CD14-positive monocyte (primary cell): ENCODE measurements at places on chromosomes 5 and 9.

- no peak for DNase-seq
- H3K27me3 ChIP-seq, result no peaks in the 10 kb centered on the region
- H3K27ac ChIP-seq, result no peak overlapping the region
These were observed 54.5 kb downstream of the ZNF366 start for GRCh38 chr5:72452515-72453245.

DNA sequence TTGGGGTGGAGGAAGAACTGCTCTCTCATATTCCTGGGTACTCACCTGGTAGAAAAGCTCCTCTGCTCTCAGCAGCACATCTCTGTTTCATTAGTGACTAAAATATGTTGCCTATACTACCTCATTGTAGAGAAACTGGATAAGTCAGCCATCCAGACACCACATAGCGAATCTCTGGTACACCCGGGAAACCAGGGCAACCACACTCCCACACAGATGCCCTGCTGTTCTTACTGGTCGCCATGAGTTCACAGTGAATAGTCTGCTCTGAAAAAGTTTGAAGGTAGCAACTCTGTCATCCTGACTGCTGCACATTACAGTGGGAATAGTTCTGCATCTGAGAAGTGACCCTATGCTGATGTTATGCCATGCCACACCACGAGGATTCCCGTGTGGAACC is 135.0 kb downstream of the ENTREP1 start:
- H3K4me1 ChIP-seq, result peaks cover 14% of the 10 kb centered on the region
- no peak for DNase-seq
- H3K27me3 ChIP-seq, result no peaks in the 10 kb centered on the region
- H3K27ac ChIP-seq, result no peak overlapping the region
- H3K4me3 ChIP-seq, result no peak overlapping the region
- no peaks in the 10 kb centered on the region for H3K36me3 ChIP-seq

DNA sequence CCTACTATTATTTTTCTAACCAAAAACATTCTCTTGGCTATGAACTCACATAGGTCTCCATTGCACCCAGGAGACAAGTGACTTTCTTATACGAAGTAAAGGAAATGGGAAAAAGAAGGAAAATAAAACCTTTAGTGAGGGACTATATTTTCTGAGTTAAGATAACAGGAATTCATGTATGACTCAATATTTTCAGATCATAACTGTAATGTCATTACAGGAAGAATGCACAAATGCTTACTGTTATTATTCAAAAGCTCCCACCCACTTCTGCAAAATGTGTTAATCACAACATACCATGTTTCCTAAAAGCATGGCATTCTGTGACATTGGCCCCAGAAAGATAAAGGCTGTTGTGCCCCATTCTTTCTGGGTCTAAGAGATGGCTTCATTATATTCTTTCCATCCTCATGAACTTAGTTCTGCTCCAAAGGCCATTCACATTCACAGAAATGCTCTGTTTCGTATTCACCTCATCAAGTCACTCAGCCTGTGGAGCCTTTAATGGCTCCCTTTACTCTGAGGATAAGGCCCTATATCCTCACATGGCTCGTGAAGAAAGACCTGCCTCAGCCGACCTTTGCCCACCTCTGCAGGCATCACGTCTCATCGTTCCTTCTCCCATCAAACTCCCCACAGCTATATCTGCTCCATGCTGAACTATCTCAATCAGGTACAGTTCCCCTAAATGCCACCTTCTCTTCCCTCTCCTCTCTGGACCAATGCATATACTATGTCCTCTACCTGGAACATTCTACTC is 77.0 kb downstream of the ABCA1 start:
- peak; percentile 58 for DNase-seq
- peak overlapping the region; percentile 30 for H3K27ac ChIP-seq
- H3K27me3 ChIP-seq, result no peaks in the 10 kb centered on the region
- H3K4me1 ChIP-seq, result peaks cover 12% of the 10 kb centered on the region
- H3K36me3 ChIP-seq, result peaks cover 16% of the 10 kb centered on the region

- H3K27ac ChIP-seq, result peak overlapping the region; percentile 3
- H3K27me3 ChIP-seq, result no peaks in the 10 kb centered on the region
- no peak overlapping the region for H3K4me3 ChIP-seq
These were observed 71.0 kb upstream of the HMHB1 start for GRCh38 chr5:143740956-143741355.

- H3K27ac ChIP-seq, result no peak overlapping the region
- no peak for DNase-seq
- H3K4me3 ChIP-seq, result no peak overlapping the region
- no peaks in the 10 kb centered on the region for H3K27me3 ChIP-seq
These were observed 10.1 kb downstream of the ARRDC3 start for GRCh38 chr5:91373006-91373405.

DNA sequence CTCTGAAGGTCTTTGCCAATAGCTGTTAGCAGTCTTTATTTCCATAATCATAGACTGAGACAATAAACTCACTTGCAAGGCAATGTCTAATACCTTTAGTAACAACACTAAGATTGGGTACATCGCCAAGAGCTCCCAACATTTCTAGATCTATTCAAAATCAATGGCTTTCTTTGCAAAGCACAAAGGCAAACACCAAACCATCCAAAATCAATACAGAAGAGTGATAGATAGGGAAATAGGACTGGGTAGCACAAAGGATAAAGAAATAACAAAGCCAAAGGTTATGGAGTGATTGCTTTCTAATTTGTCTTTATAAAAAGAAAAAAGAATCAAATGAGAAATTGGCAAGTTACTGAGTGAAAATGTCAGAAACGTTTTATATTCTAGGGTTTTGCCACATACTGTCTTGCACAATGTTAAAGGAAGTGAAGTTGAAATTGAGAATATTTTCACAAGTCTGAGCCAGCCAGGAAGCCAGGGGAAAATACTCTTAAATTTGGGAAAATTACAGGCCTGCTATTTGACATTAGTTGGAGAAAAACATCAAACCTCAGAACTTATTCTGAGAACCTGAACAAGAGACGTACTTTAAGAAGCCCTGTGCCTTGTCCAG is 53.3 kb upstream of the LHFPL2 start:
- no peak overlapping the region for H3K4me3 ChIP-seq
- H3K27ac ChIP-seq, result no peak overlapping the region
- H3K4me1 ChIP-seq, result peaks cover 19% of the 10 kb centered on the region
- DNase-seq, result peak; percentile 11

DNA sequence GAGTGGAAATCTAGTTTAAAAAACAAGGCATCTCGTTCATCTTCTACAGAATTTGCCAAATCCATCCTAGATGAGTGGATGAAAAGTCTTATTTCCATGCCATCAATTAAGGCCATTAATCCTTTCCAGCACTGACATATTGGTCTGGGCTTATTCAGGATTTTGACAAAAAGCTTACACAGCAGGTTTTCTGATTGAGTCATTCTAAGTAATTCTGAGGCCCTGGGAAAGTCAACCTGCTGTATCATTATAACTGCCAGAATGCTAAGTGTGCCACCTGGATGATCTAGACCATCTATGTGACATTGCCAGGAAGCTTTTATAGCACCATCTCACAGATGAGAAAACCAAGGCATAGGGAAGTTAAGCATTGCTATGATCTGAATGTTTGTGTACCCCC is 132.1 kb upstream of the MAP3K1 start:
- no peaks in the 10 kb centered on the region for H3K27me3 ChIP-seq
- H3K4me1 ChIP-seq, result peaks cover 53% of the 10 kb centered on the region
- DNase-seq, result no peak
- H3K4me3 ChIP-seq, result no peak overlapping the region
- no peaks in the 10 kb centered on the region for H3K36me3 ChIP-seq

DNA sequence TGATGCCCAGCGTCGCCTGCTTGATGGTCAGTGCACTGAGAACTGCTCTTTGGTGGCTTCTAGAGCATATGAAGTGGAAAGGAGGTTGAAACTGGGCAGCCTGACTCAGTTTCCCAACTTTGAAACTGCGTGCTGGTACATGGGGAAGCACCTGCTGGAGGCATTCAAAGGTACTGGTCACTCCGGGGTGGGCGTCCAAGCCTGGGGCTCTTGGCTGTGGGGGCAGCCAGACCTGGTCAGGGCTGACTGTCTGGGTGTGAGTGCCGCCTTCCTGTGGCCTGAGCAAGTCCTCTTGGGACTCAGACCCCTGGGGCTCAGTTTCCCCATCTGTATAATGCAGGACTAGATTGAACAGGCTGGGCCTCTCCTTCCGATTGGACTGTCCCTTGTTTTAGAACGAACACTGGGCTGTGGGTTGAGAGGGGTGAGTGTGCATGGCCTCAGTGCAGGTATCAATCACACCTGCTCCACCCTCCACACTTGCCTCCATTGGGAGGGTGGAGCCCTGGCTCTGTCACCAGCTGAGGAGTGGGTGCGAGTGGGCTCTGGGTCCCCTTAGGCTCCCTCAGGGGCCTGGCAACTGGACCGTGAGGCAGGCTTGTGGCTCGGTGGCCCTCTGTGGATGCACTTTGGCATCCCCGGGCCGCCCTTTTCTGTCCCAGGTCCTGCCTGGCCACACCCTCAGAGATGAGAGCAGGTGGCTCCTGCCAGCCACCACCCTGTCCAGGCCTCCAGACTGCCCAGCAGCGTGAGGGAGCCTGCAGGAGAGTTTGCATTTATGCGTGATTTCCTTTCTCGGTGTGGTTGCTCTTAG is 80.2 kb downstream of the PHF2 start:
- H3K4me3 ChIP-seq, result no peak overlapping the region
- peaks cover 98% of the 10 kb centered on the region for H3K36me3 ChIP-seq
- no peak overlapping the region for H3K27ac ChIP-seq
- H3K27me3 ChIP-seq, result no peaks in the 10 kb centered on the region
- H3K4me1 ChIP-seq, result no peaks in the 10 kb centered on the region

DNA sequence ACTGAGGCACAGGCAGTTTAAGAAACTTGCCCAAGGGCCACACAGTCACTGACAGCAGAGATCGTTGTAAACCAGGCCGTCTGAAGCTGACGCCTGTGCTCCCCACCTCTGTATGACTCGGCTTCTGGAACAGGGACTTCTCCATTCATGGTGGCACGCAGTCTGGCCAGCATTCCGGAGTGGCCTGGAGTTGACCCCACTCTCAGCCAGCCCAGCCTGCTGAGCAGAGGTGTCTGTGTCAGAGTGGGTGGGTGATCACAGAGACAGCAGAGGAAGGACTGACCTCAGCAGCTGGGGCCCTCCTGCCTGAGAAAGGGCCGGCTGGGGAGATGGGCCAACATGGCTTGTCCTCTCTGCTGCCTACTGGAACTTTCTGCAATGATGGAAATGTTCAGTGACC is 12.6 kb downstream of the LRSAM1 start:
- no peak for DNase-seq
- no peak overlapping the region for H3K4me3 ChIP-seq
- no peaks in the 10 kb centered on the region for H3K4me1 ChIP-seq
- peaks cover 92% of the 10 kb centered on the region for H3K36me3 ChIP-seq
- H3K27ac ChIP-seq, result no peak overlapping the region
- no peaks in the 10 kb centered on the region for H3K27me3 ChIP-seq

DNA sequence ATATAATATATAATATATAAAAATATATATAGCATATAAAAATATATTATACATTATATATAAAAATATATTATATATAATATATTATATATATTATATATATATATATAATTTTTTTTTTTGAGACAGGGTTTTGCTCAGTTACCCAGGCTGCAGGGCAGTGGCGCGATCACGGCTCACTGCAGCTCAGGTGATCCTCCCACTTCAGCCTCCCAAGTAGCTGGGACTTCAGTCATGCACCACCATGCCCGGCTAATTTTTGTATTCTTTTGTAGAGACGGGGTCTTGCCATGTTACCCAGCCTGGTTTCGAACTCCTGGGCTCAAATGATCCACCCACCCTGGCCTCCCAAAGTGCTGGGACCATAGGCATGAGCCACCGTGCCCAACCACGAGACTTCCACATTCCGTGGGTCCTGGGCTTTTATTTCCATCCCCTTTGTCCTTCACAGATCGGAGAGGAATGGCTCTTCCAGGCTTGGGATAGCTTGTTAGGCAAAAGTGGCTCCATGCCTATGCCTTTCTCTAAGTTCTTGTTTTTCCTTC is 62.0 kb upstream of the IER5L start:
- no peak for DNase-seq
- H3K36me3 ChIP-seq, result no peaks in the 10 kb centered on the region
- no peak overlapping the region for H3K4me3 ChIP-seq
- peaks cover 6% of the 10 kb centered on the region for H3K4me1 ChIP-seq

DNA sequence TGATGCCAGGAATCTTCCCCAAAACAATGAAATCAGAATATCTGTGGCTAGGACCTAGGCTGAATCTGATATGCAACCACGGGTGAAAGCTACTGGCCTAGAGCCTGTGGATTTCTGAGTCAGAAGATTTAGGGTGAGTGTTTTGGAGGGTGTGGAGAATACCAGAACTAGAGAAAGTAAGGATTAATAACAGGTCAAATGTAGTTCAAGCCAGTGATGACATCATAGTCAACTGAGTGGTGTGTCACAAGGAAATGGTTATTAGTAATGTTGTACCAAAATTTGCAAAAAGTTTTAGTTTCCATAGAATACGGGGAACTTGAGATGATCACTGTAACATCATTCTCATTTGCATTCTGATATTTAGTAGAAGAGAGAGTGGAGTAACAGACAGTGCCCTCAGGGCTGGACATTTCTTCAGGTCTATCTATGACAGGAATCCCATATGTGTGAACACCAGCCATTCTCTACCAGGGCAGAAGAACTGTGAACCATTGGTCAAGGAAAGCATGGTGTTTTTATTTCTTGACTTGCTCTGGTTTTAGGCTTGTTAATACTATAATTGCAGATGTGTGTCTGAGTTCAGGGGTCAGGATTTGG is 3.7 kb downstream of the GALNT12 start:
- peaks cover 14% of the 10 kb centered on the region for H3K4me1 ChIP-seq
- DNase-seq, result peak; percentile 40
- H3K4me3 ChIP-seq, result no peak overlapping the region
- H3K27ac ChIP-seq, result no peak overlapping the region
- no peaks in the 10 kb centered on the region for H3K36me3 ChIP-seq

- no peak overlapping the region for H3K27ac ChIP-seq
- H3K27me3 ChIP-seq, result no peaks in the 10 kb centered on the region
- no peaks in the 10 kb centered on the region for H3K4me1 ChIP-seq
These were observed 173.2 kb downstream of the CCDC192 start for GRCh38 chr5:127876384-127876783.

DNA sequence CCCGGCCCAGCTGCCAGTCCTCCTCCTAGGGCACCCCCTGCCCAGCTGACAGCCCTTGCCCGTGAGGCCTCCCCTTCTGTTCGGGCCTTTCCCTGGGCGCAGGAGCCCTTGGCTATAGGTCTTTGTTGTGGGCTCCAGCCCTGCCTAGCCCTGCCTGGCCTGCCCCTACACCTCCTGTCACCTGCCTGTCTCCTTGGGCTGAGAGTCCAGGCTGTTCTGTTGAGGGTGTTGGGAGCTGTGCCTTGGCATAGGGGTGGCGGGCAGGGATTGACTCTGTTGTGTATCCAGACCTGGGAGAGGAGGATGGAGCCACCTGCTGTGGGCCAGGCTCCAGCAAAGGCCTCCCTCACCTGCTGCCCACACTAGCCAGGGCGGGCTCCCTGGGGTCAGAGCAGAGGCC is 11.6 kb downstream of the FCN2 start:
- DNase-seq, result peak; percentile 2
- H3K4me1 ChIP-seq, result peaks cover 37% of the 10 kb centered on the region

GRCh38 chr5:180598797-180599589 is 7.7 kb upstream of the SCGB3A1 start:
- H3K27me3 ChIP-seq, result no peaks in the 10 kb centered on the region
- no peaks in the 10 kb centered on the region for H3K4me1 ChIP-seq
- no peaks in the 10 kb centered on the region for H3K36me3 ChIP-seq

GRCh38 chr9:77019236-77019925 is at the start of gene FOXB2:
Gene FOXB2 (plus strand): TSS chr9:77019655. CDS start chr9:77019655, 0 bp downstream.
- peak within 1 kb of the TSS; percentile 11 for H3K4me3 ChIP-seq
- no peaks in the 10 kb centered on the region for H3K36me3 ChIP-seq
- H3K27ac ChIP-seq, result no peak within 1 kb of the TSS
- DNase-seq, result no peak
- H3K4me1 ChIP-seq, result peaks cover 4% of the 10 kb centered on the region

- H3K4me3 ChIP-seq, result no peak overlapping the region
- DNase-seq, result no peak
- H3K36me3 ChIP-seq, result peaks cover 18% of the 10 kb centered on the region
- H3K27ac ChIP-seq, result no peak overlapping the region
- no peaks in the 10 kb centered on the region for H3K27me3 ChIP-seq
These were observed 64.5 kb downstream of the ARSB start for GRCh38 chr5:78920604-78921003.
